Foreskin keratinocyte (primary cell): ENCODE measurements at places on chromosomes 3 and 15.

GRCh38 chr15:92653836-92654539 is 1.6 kb downstream of the FAM174B start:
- no peak for DNase-seq

GRCh38 chr3:33971055-33971454 is 172.6 kb downstream of the PDCD6IP start:
- DNase-seq = no peak

DNA sequence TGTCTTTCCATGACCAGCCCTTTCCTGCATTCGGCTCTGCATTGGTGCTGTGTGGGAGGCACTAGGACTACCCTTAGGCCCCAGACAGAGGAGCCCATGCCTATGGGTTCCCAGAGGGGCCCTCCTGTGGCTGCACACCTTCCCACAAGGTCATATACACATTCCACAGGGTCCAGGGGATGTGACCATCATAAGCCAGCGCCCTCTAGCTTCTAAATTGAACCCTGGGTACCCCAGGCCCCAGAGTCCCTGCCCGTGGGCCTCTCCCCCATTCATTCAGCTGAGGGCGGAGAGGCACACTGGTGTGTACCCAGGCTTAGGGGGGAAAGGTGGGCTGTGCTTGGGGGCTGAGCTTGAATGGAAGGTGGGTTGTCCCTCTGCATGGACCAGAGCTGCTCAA is 10.2 kb upstream of the SLC6A6 start:
- no peak for DNase-seq

DNA sequence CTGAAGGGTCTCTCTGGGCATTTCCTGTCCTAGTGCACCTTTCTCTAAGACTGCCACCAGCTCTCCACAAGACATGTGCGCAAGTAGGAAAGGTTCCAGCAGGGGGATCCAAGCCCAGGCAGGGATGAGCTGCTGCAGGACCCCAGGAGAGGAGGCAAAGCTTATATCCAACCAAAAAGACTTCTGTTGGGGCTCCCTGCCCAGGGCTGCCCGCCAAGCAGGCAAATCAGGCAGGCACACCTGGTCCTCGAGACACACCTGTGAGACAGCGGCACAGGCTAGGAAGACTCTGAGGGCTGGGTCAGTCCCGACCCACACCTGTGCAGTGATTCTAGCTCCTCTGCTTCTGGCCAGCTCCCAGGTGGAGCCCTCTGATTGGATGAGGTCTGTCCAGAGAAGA is 80.6 kb downstream of the MYLK start:
- DNase-seq = no peak

DNA sequence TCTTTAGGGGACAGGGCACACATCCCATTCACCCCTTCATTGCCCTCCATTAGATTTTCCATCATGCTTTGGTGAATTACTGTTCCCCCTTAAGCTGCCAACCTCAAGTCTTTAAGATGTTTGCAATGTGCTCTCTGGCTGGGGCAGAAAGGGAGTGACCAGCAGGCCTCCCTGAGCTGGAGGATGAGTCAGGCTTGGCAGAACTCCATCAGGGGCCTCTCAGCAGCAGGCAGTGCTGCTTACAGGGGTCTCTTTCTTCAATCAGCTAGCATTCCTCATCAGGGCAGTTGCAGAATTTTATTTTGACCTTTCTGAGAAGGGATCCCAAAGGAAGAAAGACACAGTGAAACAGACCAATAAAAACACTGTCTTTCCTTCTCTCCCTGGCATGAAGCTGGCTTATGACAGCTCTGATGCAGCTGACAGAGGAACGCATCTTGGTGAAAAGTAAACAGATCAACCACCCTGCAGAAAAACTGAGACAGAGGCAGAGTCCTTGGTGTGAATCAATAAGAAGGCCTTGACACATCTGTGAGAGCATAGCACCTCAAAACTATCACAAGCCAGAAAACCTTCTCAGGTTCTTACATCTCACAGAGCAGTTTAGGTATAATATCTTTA is 88.7 kb upstream of the MRPL3 start:
- DNase-seq = no peak
